Inflammatory macrophage treated with lipopolysaccharide for 4 hours (primary cell): ENCODE measurements at places on chromosomes 7 and 10.

GRCh38 chr7:76425156-76425555 is 406 bp downstream of the ZP3 start:
- DNase-seq, result no peak

DNA sequence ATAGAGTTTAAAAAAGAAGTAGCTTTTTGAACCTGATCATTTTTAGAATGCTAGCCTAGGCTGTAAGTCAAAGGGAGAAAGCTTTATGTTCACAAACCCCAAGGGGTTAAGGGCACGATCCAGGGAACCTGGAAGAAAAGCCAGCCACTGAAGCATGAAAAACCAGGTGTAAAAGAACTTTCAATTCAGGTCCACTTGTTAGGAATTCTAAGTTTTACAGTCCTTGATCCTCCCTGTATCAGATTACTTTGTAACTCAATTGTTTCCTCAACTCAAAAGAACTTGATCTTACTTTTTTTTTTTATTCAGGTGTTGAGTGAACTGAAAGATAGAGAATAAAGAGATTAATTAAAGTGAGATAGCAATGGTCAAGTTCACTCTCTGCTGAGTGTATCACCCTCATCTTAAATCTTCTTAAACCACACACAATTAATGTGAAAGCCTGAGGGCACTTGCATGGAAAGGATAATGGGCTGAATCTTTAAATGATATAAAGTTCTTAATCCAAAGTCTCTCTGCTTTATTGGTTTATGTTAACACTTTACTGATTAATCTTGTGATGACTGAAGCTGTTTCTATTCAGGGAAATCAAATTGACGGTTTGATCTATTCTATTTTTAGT is 672.2 kb upstream of the LRRN3 start:
- DNase-seq, result no peak

DNA sequence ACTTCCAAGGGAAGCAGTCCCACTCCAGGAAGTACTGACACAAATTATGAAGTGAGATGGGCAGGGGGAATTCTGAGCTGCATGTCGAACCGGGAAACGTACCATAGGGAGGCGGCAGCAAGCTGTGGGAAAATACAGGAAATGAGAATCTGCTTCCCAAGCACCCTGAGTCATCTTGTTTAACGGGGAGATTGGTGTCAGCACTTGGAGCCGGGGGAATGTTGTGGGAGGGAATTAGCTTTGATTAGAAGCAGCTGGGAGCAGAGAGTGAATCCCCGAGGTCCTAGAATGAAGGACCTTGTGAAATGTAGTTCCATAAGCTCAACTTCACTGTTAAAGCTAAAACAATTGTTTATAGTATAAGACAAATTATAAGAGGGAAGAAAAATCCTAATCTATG is 141.4 kb upstream of the PRKCQ start:
- DNase-seq, result no peak

GRCh38 chr10:62562795-62563194 is 188.6 kb downstream of the ZNF365 start:
- no peak for DNase-seq

DNA sequence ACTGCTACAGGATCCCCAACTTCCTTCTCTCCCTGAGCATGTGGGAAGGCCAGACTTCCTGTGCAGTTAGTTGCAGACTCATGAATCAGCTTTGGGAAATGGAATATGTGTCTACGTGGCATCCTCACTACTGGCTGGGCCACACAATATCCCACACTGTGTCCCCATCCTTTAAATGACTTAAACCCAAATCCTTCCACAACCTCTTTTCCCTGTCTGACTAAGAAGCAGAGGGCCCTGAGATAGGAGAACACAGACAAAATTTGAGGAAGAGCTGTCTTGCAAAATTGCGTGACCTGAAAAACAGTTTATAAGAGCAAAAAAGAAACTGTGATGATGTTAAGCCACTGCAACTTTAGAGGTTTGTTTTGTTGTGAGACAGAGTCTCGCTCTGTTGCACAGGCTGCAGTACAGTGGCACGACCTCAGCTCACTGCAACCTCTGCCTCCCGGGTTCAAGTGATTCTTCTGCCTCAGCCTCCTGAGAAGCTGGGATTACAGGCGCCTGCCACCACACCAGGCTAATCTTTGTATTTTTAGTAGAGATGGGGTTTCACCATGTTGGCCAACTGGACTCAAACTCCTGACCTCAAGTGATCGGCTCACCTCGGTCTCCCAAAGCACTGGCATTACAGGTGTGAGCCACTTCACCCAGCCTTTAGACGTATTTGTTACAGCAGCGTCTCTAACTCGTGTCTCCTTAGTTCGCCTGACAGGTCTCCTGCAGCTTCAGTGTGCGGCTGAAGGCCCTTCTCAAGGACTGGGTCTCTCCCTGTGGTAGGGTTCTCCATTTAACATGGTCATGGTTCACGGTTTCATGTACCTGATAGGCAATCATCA is 46.9 kb upstream of the SFMBT2 start:
- peak; percentile 93 for DNase-seq
